ENCODE measurements at places on chromosomes 11 and 22.
A peak's percentile ranks its signal among the peaks of the same experiment; 100 is the strongest.

DNA sequence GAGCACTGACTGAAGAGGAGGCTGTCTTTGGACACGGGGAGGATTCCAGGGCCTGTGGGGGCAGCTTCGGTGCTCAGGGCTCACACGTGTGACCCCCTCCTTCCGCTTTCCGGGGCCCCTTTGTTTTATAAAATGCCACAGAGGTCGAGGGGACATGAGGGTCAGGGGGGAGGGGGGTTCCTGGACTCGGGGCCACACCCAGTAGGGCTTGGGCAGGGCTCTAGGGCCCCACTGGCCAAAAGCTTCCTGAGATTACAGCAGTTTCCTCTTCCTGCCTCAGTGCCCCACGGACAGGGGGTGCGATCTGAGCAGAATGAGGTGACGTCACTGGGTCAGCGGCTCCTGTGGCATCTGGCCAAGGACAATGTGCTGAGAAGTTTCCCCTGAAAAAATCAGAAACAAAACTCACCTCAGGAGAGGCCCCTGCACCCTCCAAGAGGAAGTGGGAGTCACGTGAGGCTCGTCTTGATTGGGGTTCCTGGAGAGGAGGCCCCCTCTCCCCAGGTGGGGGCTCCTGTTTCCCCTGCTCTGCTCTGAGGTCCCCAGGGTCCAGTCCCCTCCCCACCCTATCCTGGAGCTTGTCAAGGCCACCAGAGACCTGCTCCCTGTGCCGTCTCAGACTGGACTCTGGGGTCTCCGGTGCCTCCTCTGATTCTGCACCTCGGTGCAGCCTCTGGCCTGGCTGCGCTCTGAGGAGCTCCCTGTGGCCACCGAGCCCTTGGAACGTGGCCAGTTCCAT lies 6.4 kb upstream of the IFITM3 start:
- DNase-seq, result no peak

DNA sequence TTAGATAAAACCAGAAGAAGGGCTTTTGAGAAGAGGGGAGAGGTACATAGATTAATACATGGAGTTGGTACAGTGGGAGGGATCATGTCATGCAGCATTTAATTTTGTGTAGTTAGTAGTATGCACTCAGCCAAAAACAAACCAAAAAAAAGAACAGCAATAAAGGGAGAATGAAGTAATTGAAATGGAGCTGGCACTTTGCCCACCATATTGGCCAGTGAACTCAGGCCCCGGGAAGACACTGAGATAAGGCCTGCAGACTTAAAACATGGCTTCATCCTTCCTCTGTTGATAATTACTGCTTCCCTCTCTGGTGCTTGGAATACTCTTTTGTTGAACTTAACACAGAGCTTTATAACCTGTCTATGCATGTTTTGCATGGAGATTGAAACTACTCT lies 3.1 kb downstream of the PANX1 start:
- DNase-seq, result no peak

DNA sequence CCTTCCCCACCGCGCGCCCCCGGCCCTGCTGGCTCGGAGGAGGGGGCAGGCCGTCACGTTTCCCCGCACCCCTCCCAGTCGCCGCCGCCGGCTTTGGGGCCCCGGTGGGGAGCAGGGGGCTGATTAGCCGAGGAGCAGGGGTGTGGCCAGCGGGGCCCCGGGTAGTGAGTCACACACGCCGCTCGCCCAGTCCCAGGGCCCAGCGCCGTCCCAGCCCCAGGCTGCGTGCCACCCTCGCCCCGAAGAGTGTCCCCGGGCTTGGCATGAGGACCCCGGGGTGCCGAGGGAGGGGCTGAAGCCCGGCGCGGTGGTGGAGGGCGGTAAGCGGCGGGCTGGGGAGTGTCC lies 34.4 kb downstream of the PRDM11 start:
- DNase-seq, result peak; percentile 79

DNA sequence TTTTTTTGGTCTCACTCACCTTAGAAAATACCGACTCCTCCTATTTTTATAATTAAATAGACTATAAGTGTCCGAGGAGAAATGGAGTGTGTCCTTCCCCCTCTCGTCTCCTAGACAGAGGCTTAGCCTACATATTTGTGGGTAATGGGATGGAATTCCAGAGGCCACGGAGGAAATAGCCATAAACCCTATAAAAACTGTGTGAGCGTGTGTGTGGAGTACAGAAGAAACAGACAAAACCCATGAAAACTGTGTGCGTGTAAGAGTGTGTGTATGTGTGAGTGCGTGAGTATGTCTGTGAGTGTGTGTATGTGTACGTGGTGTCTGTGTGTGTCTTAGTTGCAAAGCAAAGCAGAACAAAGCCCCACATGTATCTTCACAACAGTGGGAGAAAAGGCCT lies 883.5 kb downstream of the OPCML start:
- no peak for DNase-seq

DNA sequence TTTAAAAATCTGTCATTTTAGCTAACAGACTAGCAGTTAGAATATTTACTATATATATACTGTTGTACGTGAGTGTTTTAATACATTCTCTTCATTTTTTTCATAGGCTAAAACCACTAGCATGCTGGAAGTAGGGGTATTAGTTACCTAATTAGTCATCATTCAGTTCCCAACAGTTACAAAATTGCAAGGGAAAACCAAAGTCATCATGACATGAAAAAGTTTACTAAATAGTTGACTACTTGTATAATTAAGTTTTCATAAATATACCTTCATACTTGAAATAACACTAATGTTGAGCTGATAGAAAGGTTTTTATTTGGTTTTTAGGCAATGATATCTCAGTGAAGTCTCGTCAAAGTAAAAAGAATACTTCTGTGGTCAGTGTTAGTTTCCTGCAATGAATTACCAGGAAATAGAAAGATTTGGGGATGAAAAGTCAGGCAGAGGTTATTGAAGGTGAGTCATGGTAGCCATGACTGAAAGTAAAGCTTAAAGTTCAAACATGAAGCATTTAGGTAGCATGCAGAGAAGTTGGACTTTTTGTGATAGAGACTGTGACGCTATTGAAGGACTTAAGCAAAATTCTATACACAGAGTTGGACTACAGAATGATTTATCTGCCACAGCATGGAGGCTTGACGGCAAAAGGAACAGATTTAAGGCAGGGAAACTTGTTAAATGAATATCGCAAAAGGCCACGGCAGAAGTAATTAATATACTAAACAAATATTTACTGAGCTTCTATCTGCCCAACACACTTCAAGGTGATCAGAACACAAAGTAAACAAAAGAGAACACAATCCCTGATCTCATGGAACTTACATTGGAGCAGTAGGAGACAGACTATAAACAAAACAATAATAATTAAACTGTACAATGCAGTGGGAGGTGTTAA lies 828.1 kb upstream of the FAT3 start:
- DNase-seq, result no peak

DNA sequence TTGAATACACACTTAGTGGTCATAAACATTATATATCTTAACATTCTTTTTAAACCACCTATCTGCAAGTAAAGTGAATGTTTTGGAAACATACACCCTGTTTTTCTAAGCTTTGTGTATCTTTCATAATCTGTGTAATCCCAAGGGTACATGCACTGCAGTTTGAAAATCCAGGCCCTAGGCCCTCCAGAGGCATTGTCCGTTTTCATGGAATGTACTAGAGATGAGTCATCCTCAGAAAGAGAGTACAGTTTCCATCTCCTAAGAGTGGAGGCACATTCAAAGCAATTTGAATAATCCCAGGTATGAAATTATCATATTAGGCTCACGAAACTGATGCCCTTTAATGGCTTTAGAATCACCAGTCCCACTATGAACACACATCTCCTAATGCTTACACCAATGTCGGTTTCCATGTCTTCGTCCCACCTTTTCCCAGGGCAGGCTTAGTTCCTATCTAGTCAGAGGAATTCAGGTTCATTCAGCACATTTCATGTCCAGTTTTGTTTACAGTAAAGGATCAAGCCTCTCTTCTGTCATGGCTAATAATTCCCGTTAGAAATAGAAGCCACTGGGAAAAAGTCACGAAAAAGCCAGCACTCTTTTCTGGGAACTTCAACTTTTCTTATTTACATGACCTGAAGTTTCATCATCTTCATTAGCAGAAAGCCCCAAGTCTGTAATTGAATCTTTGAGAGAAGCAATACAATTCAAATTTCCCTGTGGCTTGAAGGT lies 39.5 kb upstream of the CD44 start:
- peak; percentile 32 for DNase-seq

GRCh38 chr11:118623269-118623655 lies 15.8 kb downstream of the PHLDB1 start:
- DNase-seq, result no peak

Measured in amniotic stem cell (primary cell).